T-helper 1 cell (primary cell): ENCODE measurements at places on chromosomes 2 and 18.

GRCh38 chr18:7084080-7085065 lies 33.2 kb downstream of the LAMA1 start:
- DNase-seq = no peak

- no peak for DNase-seq
Observed at GRCh38 chr2:23647563-23647962, 262.6 kb downstream of the KLHL29 start.

GRCh38 chr2:181394741-181395437 lies 62.3 kb upstream of the ITGA4 start:
- no peak for DNase-seq

- DNase-seq = no peak
Observed at GRCh38 chr18:36316246-36316645, 18.7 kb downstream of the FHOD3 start.

DNA sequence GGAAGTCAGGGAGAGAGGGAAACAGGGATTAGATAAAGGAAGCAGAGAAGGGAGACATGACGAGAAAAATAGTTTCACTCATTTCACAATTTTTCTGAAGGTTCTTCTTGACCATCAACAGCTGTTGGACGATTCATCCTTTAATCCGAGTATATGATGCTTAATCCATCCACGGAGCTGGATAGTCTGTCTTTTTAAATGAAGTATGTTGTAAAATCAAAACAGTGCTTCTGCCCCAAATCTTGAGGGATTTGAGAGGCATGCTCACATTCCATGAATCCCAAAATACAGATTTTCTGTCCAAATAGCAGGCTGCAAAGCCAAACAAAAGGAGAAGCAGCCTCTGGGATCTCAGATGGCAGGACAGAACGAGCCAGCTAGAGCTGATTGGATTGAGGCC lies 47.5 kb downstream of the EPAS1 start:
- DNase-seq = no peak

- DNase-seq = no peak
Observed at GRCh38 chr2:67612576-67613042, 215.5 kb downstream of the ETAA1 start.

DNA sequence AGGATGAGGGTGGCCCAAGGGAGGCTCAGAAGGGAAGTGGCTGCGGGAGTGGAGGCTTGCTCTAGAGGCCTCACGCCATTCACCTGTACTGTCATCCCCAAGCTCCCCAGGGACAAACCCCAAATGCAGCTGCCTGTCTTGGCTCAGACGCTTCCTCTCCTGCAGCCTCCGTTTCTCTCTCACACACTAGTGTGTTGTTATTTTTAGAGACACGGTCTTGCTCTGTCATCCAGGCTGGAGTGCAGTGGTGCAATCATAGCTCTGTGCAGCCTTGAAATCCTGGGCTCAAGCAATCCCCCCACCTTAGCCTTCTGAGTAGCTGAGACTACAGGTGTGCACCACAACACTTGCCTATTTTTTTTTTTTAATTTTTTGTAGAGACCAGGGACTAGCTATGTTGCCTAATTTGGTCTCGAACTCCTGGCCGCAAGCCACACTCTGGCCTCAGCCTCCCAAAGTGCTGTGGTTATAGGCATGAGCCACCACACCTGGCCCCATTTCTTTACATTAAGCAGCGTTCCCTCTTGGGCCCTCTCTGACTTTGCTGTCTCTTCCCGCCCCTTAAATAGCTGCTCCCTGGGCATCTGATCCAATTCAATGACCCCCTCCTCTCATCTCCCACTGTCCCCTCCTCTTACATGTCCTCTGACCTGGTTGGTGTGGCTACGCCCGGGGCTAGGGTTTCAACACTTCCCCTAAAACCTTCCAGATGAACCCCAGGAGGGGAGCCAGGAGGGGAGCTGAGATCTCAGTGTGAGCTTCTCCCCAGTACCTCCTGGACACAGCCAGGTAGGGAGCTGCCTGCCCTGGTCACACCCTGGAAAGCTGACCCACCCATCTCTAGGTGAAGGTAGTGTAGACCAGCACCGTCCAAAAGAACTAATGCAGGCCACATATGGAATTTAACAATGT lies 24.0 kb upstream of the LOXHD1 start:
- DNase-seq = no peak

DNA sequence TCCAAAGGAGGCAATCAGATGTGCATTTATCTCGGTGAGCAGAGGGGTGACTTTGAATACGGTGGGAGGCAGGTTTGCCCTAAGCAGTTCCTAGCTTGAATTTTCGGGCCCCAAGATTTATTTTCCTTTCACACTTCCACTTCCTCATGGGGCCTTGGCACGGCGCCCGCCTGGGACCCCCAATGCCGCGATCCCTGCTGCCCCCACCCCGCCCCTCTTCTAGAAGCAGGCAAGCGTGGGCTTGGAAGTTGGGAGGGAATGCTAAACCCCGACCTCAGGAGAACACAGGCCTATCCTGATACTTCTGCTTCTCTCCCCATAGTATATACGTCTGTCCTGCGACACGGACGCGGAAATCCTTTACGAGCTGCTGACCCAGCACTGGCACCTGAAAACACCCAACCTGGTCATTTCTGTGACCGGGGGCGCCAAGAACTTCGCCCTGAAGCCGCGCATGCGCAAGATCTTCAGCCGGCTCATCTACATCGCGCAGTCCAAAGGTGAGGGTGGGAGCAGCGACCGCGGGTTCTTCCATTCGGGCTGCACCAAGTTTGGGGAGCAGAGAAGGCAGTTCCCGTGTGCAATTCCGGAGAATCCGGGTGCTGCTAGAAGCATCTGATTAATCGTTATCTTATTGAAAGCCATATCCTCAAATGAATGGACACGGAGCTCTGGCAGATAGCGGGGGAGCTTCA lies 21.6 kb downstream of the TRPM8 start:
- no peak for DNase-seq

- DNase-seq = no peak
Observed at GRCh38 chr2:226699321-226699720, 100.3 kb downstream of the IRS1 start.

GRCh38 chr2:173983391-173983871 lies 18.3 kb upstream of the SP3 start:
- DNase-seq = no peak

GRCh38 chr18:32695534-32695933 lies 77.3 kb downstream of the KLHL14 start:
- DNase-seq = no peak

GRCh38 chr2:9326975-9327374 lies 96.4 kb downstream of the ITGB1BP1 start:
- no peak for DNase-seq

DNA sequence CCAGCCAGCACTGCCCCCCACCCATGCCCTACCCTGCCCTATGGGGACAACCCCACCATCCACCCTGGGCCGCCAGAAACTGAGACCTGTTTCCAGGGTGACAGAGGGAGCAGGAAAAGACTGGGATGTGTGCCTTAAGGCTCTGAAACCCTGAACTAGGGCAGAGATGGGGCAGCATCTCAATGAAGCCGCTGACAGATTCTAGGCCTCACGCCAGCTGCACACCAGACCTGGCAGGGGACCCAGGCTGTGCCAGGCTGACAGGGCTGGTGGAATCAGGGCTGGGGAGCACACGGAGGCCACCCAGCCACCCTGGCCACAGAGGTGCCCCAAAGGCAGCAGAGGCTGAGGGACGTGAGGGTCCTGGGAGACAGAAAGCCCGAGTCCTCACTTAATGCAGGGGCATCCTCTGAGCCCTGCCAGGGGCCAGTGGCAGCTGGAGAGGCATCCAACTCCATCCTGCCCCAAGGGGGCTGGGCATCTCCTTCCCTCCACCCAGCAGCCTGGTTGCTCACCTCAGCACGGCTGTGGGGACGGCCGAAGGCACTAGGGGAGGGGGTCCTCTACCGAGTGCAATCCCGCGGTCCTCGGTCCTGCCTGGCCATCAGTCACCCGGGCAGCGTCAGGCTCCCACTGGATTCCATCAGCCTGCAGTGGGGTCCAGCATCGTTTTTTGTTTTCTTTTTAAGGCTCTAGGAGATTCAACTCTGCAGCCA lies 169.2 kb downstream of the ZFP36L2 start:
- no peak for DNase-seq

DNA sequence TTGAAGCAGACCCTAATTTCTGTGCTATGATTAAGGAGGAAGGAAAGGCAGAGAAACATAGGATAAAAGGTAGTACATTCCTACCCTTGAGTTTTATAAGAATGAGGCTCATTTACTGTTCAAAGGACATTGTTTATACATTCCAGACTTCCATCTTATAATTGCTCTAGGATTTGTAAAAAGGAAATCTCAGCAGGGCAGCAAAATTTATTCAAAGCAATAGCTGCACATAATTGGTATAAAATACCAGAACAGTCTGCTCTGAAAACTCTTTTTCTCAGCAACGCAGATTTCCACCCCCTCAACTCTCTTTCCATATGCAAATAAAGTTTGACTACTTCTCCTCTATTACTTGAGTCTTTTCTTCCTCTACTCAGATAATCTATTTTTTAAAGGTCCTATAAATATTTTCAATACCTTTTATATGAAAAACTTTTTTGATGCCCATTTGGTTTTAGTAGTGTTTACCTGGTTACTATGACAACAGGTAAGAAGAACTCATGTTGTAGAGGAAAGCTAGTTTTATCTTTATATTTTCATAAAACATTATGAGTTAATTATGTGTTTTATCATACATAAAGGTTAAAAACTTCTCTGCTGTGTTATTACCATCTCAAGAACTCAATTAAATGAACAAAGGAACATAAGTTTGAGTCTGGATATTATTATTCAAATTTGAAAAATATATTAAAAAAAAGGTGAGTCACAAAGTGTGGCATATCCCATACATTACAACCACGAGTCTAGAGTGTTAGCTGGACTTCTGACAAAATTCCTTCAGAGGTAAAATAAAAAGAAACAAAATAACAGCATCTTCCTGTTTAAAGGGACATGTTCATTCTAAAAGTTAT lies 19.9 kb downstream of the RBMS1 start:
- no peak for DNase-seq

- DNase-seq = no peak
Observed at GRCh38 chr2:88751768-88752167, 60.3 kb downstream of the RPIA start.

- DNase-seq = no peak
Observed at GRCh38 chr2:102770506-102770905, 8.7 kb downstream of the TMEM182 start.

GRCh38 chr2:237547841-237548416 lies 18.4 kb upstream of the PRLH start:
- DNase-seq = no peak

DNA sequence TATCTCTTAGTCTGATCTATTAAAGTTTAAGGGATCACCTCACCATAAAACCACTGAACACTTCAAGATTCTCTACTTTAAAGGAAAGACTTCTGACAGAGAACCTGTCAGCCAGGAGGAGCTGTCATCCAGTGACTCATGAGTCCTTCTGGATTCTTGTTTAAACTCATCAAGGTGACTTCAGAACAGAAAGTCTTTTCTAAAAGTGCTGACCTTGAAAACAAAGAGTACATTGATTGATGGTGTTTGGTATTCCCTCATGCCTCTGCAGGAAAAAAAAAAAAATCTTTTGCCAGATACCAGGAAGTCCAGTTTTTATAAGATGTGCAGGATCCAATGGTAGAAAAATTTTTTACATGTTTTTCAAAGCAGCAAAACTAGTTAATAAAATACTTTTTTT lies 12.3 kb downstream of the DSG2 start:
- no peak for DNase-seq

- DNase-seq = no peak
Observed at GRCh38 chr2:70442301-70443077, 111.1 kb downstream of the TGFA start.

DNA sequence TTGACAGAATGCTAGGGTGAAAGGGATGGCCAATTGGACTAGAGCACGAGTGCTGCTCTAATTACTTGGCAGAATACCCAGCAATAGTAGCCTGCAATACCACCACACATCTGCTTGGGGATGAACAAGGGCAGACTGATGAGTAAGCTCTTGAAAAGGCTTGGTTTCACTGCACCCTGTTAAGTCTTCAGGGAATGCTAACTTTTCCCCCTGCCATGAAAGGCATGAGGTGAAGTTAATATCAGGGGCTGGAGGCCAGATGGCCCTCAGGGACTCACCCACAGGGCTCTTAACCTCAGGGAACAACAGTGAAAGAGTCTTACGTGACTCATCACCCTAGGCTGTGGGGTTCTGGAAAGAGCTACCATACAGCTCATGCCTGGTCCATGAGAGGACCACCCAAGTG lies 51.7 kb upstream of the MYL1 start:
- no peak for DNase-seq

- DNase-seq = no peak
Observed at GRCh38 chr2:230748087-230748486, 35.4 kb downstream of the CAB39 start.

GRCh38 chr2:180647221-180647620 lies 333.2 kb upstream of the UBE2E3 start:
- no peak for DNase-seq

GRCh38 chr18:853471-853870 lies 41.4 kb upstream of the YES1 start:
- no peak for DNase-seq

DNA sequence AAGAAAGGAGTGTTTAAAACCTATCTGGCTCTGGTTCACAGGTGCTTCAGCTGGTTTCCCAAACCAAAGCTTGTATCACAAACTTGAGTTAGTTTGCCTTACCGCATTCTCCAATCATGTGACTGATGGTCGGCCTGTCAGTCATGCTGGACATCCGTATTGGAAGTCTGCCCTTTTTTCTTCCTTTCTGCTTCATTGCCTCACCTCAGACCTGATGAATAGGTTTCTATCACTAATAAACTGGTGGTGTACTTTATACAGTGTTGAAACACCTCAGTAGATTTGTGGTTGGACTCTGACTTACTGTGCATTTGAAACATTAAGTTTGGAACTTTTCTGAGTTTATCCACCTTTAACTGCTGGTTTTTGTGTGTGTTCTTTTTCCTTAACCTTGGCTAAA lies 84.1 kb downstream of the R3HDM1 start:
- DNase-seq = no peak

GRCh38 chr2:174771631-174772471 lies 7.6 kb upstream of the CHRNA1 start:
- no peak for DNase-seq

GRCh38 chr2:232466221-232466620 lies 10.3 kb downstream of the ALPI start:
- DNase-seq = no peak
